ENCODE measurements at places on chromosomes 4 and X.

DNA sequence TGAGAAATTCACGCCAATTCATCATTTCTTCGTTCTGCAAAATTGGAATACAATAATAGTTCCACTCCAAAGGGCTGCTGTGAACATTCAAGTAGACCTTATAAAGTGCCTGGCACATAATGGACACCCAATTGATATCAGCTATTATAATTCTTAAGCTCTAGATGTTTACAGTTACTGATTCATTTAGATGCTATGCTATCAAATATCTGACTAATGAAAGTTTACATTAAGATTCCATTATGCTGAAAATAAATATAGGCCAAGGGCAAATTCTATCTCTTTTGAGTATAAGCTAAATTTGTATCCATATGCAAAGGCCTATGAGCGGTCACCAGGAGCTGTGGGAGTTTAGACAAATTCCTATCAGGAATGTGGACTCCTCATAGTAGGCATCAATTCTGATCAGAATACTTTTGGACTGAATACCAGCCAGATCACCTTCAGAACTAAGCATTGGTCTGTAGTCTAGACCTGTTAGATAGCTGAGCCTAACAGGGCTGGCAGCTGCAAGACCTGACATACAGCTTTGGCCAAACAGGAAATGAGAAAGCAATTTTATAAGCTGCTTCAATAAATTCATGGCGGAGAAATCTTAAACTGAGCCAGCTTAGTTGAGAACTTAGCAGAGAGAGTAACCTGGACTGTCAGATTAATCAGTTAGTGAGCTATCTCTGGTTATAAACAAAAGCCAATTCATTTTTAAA lies 384.3 kb upstream of the ACTRT1 start:
- DNase-seq: no peak

DNA sequence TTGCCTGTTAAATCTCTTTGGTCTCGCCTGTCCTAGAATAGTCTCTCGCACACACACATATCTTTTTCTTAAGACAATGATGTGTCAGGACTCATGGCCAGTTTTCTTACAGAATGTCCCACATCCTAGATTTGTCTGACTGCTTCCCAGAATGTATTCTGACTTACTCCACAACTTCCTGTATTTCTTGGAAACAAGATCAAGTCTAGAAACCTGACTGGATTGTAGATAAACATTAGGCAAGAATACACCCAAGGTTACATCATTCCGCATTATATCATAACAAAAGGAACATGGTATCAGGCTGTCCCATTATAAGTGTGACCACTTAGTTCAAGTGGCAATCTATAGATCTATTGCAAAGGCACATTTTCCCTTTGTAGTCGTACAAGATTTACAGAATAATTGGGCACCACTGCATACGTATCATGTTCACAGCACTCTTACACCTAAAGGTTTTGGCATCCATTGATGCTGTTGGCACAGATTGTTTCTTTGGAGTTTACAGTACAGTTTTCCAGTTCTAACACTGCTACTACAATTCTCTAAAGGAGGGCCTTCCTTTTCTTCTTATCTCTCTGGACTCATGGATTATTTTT lies 56.4 kb downstream of the FBXW7 start:
- DNase-seq: no peak

DNA sequence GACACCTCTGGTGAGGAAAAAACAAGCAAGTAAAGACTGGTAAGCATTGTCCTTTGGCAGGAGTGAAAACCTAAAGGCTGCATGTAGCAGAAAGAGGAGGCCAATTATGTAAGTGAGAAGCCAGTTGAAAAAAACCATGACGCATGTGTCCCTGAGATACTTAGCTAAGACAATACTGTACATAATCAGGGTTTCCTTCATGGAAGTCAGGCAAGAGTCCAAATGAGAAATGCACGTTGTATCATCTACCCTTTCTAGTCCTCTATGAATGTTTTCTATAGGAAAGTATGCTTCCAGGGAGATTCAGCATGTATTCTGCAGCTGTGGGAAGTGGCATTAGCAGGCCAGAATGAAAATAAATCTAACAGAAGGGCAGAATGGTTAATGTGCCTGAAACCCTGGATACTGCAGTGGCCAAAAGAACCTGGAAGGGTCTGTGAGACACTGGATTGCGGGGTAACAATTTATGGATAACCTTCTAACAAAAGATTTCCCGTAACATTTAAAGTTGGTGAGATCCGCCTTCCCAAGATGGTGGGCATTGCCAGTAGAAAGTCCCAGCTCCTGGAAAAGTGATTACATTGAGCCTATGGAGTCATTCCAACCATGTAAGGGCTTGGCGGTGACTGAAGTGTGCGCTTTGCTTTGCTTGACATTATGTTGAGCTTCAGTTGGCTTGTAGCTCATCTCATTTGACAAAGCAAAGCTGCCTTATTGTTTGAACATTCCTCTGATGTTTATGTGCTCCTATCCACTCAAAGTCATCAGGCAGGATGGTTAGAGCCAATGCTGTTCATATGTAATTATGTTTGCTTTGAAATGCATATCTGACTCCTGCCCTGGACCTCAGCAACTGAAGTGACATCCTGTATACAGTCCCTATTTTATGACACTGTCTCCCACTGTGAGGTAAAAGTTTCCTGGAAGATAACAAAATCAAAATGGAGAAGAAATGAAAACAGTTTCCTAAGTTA lies 200.4 kb downstream of the ARHGAP24 start:
- DNase-seq: peak; percentile 84

DNA sequence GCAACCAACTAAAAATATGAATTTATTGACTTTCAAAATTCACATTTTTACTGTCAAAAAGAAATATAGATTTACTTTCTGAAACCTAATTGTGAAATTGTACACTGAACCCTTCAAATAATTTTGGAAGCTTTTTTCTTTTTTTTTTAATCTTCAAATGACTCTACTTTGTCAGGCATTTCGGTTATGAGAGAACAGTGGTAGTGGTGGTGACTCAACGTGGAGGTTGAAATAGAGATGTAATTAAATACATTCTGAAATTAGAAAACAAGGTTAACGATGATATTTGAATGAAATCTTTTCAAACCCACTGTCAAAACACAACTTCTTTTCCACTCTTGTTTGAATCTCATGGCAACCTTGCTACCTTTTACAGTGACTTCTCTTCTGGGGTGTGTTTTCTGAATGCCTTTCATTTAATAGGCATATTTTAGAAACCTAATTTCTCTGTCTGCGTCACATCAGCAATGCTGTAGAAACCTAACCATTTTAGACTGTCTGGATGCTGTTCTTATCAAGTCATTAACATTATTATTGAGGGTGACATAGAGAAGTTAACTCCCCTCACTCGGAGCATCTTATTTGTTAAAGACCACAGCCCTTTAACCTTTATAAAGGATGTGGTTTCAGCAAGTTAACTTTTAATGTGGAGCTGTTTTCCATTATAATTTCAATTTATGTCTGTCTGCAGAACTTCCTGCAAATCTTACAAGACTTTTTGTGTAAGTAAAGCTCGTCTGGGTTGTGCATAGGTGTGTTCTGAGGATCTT lies 136.8 kb downstream of the PCDH7 start:
- no peak for DNase-seq

- no peak for DNase-seq
Observed at GRCh38 chrX:352181-352580, 33.6 kb upstream of the GTPBP6 start.

GRCh38 chr4:85762529-85762871 lies 287.6 kb downstream of the ARHGAP24 start:
- no peak for DNase-seq

GRCh38 chr4:168264903-168265302 lies 53.6 kb downstream of the DDX60 start:
- DNase-seq: peak; percentile 82

DNA sequence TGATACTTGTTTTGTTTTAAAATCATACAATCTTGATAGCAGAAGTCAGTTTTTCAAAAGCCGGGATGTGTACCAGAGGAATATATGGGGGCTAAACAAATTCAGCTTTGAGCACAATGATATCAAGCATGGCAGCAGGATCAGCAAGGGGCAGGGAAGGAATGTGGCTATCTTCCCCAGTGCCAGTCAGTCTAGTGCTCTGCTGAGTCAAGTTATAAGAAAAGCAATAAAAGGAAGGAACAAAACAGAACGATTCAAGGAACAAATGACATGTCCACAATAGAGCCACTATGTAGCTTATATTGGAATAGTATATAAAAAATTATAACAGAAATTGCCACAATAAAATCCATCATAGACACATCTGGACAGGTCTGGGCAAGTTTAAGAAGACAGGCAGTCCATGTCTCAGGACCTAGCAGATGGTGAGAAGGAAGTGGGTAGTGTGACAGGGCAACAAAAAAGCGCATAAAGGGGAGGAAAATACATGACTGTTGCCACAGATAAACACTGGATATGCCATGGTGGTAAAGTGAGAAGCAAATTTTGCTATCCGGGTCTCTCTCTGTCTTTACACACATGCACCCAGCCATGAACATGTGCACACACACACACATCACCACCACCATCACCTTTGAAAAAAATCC lies 518.2 kb upstream of the HTR2C start:
- DNase-seq: no peak

- DNase-seq: no peak
Observed at GRCh38 chr4:137700072-137700471, 167.8 kb upstream of the PCDH18 start.

DNA sequence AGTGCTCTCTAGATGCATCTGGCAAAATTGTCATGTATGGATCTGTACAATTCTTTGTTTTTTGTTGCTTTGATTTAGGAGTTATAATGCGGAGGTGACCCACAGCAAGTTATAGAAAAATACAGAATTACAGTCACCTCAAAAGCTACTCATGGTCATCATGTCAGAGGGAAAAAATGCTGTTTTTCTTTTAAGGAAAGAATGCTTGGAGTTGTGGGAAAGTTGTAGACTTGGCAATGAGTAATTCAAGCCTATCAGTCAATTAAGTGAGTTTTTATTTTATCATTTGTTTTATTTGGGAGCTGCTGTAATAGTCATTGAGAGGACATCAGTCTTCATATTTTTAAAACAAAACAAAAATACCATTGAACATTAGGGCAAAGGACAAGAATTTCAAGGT lies 16.4 kb downstream of the FHL1 start:
- DNase-seq: no peak

GRCh38 chrX:24257011-24257410 lies 56.9 kb downstream of the SUPT20HL2 start:
- DNase-seq: no peak

GRCh38 chr4:44660396-44660795 lies 9.0 kb upstream of the YIPF7 start:
- no peak for DNase-seq

DNA sequence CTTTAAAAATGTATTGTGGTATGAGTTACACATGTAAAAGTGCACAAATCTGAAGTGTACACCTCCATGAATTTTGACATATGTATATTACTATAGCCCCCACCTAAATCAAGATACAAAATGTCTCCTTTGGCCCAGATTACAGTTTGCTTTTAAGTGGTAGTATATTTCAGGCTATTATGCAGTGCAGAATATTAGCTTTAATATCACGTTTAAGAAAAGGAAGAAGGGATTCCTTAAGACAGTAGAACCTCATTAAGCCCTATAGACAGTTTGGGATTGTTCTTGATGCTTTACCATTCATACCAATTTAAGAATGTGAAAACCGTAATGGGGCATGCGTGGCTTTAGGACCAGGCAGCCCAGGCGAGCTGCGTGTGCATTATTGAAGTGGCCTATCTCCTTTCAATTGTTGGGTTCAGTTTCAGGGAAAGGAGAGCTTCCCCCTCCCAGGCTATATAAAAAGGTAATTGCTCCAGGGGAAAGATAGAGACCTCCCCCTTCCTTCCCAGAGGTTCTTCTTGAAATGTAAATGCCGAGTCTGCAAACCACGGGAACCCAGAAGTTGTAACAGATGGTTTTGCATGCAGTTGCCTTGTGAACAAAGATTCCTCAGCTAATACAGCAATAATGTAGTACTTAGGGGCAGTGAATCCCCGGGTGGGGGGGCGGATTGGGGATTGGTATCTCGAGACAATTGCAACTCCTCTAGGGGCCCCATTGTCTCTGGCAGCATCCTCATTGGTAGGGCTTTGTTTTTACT lies 106.1 kb downstream of the UCHL1 start:
- peak; percentile 59 for DNase-seq

DNA sequence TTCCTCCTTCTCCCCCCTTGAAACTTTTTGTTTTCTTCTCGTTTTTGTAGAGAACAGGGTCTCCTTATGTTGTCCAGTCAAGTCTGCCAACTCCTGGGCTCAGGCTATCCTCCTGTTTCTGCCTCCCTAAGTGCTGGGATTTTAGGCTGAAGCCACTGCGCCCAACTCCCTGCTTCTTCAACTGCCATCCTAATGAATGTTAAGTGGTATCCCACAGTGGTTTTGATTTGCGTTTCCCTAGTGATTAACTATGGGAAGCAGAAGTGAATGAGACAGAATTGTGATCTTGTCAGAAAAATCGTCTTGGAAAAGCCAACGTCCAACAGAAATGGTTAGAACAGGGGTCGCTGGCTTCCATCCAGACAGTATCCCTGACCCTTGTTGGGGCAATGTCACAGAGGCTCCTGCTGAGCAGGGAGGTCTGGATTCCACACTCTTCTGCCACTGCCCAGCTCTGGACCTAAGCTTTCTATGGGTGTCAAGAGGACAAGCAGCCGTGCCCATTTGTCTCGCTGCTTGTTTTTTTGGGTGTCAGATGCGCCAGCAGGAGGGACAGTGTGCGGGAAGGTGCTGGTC lies 869 bp upstream of the ADD1 start:
- no peak for DNase-seq

- no peak for DNase-seq
Observed at GRCh38 chr4:141814499-141814898, 178.1 kb downstream of the IL15 start.

- DNase-seq: no peak
Observed at GRCh38 chr4:25908491-25908901, 5.5 kb upstream of the SMIM20 start.

DNA sequence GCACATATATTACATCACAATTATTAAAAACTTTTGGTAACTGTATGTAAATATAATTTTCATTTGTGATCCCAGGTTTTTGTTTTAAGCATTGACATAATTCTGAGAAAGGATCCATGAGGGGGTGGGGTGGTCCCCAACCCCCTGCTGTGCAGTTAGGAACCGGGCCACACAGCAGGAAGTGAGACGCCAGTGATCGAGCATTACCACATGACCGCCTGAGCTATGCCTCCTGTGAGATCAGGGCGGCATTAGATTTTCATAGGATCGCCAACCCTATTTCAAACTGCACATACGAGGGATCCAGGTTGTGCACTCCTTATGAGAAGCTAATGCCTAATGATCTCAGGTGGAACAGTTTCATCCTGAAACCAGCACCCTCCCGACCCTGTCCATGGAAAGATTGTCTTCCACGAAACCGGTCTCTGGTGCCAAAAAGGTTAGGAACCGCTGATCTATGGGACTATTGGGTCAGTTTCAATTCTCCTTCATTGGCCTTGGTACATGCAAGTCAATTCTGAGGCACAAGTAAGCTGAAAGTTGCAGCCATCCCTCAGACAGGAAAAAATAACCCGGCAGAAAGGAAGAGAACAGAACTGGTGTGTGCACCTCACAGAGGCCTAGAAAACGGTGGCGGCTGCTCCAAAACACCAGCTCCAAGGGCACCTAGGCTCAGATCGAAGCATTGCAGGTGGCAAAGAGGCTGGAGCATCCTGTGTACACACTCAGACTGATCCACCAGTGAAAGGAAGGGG lies 7.0 kb upstream of the TMSB4X start:
- DNase-seq: no peak

- DNase-seq: no peak
Observed at GRCh38 chr4:25015012-25015411, 15.7 kb downstream of the LGI2 start.
